ENCODE measurements at places on chromosomes 6 and 20. TPM values are rescaled to one million over a fixed set of nuclear protein-coding genes. Genes with fewer than 3 reads are reported as not detected.

GRCh38 chr6:135129136-135129856, 51.8 kb upstream of the MYB start:
- DNase-seq, result peak; percentile 62

DNA sequence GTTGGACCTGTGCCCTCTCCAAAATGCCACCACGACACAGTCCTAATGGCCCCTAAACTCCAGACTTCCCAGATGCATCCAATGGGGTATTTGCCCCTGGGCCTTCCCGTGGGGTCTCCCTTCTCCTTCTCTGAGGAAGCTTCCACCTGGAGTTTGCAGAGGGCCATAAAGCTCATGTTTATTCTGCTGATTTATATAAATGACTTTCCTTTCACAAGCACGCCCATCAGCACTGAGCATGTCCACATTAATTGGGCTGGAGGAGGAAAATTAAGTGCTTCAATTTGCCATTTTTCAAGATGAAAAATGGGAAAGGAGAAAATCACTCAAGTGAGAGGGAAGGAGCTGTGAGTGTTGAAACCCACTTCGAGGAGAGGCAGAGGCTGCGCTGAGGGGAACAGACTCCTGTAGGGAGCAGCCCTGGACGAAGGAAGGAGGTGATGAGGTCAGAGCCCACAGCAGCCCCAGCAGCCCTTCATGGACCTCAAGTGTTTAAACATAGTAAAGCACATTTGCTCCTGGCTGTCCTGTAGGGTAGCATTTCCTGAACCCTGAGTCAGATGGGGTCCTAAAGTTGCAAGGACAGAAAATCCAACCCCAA, 434.9 kb upstream of the SULF2 start:
- DNase-seq, result no peak

DNA sequence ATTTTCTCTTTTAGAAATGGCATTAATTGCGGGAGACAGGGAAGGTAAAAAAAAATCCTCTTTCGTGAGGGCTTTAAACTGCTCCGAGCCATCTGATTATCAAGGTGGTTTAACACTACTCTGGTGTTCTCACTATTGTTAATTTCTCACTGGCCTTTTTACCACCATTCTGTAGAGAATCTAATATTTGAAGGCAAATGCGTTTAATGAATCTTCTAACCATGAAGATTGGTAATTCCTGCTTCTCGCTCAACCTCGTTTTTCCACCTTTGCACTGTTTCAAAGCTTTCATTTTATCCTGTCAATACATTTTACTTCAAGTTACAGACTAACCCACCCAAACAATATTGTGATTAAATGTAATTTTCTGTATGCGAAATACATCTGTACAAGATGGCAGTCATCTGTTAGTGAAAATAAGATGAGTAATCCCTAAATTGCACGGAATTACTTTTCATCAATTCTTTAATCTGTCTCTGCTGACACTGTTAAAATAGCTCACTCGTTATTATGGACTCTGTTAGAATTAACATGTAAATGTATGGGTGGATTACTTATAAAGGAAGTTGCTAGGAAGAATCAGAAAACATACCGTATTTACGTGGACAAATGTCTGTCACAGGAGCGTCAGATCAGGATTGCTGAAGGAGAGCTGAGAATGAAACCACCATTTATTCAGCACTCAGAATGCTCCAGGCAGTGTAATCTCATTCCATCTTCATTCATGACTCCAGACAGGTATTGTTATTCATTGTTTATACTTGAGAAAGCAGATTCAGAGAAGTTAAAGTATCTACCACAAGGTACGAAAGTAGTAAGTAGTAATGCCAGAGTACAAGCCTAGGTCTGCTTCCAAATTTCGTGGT, 1.1 kb upstream of the LCA5 start:
- peak; percentile 59 for DNase-seq

DNA sequence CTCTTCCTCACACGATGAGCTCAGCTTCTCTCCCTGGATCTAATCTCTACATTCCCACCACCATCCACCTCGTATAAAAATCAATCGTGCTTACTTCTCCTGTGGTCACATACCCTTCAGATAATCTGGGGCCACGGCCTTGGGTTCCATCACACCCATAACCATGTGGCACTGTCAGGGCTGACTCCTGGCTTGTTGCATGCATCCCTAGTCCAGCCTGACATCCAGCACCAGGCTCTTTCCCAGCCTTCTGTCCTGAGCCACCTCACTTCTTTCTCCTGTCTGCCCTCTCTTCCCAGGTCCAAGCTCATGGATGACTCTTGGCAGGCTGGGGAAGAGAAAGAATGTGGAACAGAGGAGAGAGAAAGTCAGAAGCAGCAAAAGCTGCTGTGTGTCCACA, 199.8 kb downstream of the BACH2 start:
- no peak for DNase-seq

DNA sequence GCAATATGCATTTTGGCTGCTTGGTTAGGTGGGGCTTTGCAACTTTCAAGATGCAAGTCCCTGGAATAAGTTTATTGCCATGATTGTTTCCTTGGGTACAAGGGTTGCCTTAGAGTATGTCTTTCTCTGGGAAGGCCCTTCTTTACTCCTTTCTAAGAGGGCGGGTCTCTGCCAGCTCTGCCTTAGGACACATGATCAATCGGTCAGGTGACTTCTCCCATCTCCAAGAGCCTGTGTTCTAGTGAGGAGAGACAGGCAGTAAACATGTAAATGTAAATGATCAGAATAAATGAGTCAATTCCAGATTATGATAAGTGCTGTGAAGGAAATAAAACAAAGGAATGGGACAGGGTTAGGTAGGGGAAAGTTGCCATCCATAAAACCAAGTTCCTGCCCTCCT, 43.2 kb upstream of the BCAS1 start:
- peak; percentile 45 for DNase-seq

DNA sequence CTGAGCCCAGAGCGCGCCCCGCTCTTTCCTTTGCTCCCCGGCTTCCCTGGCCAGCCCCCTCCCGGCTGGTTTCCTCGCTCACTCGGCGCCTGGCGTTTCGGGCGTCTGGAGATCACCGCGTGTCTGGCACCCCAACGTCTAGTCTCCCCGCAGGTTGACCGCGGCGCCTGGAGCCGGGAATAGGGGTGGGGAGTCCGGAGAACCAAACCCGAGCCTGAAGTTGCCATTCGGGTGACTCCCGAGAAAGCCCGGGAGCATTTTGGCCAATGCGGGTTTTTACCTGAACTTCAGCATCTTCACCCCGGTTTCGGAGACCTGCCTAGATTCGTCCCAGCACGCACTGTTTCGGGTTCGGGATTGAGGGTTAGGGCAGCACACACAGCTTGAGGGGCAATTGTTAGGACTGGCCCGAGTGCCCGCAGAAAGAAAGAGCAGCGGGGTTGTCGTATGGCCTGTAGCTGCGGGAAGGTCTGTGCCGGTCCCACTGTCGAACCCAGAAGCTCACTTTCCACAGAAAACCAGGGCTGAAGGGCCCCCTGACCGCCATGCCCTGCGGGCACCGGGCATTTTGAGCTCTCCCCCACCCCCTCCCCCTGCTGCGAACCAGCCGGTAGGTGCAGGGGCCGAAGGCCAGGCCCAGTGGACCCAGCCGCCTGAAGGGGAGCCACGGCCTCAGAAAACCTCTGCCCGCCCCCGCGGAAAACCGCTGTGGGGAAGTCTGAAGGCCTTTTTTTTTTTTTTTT, 2.1 kb downstream of the FOXP4 start:
- DNase-seq, result no peak

DNA sequence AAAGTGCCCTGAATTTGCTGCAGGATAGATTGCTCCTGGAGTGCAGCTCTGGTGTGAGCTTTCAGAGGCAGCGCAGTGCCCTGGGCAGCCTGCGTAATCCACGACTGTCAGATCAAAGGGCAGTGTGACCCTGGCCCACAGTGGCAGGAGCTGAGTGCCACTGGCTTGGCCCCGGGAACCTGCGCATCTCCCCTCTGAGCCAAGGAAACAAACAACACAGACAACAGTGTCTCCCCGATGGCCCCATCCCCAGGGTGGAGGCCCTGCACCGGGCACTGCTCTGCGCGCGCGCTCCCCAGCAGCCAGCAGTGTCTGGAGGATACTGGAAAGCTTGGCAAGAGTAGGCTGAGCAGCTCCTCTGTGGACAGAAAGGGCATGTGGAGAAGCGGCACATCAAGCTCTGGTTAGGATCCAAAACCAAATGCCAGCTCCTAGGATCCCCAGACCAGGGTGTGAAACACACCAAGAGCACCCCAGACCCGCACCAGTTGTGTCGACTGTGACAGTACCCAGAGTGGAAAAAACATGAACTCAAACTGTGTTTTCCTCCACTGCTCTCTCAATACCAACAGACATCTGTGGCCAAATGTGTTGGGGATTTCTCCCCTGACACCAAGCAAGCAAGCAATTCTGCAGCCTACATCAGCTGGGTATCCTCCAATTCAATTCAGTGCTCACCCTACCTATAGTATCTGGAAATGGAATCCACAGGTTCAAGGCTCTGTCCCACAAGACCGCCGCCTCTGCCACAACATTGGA, 26.7 kb downstream of the RBCK1 start:
- DNase-seq, result no peak

GRCh38 chr6:166583230-166583965, 3.1 kb downstream of the RAMACL start:
- DNase-seq, result no peak

GRCh38 chr6:122788663-122789181, 336 bp upstream of the SMPDL3A start:
- peak; percentile 68 for DNase-seq

GRCh38 chr6:153081914-153082313, 49.2 kb downstream of the RGS17 start:
- no peak for DNase-seq

DNA sequence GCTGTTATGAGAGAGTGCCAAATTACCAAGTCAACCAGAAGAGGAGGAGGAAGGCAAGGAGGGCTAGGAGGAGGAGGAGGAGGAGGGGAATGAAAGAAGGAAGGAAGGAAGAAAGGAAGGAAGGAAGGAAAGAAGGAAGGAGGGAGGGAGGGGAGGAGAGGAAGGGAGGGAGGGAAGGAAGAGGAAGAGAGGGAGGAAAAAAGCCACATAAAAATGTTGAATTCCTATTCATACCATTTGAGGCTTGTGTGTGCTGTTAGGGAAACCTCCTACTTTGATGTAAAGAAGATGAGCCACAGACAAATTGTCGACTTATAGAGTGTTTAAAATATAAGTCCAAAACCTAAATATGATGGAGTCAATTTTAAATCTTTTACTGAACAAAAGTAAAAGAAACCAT, 65.3 kb upstream of the MYLIP start:
- no peak for DNase-seq

DNA sequence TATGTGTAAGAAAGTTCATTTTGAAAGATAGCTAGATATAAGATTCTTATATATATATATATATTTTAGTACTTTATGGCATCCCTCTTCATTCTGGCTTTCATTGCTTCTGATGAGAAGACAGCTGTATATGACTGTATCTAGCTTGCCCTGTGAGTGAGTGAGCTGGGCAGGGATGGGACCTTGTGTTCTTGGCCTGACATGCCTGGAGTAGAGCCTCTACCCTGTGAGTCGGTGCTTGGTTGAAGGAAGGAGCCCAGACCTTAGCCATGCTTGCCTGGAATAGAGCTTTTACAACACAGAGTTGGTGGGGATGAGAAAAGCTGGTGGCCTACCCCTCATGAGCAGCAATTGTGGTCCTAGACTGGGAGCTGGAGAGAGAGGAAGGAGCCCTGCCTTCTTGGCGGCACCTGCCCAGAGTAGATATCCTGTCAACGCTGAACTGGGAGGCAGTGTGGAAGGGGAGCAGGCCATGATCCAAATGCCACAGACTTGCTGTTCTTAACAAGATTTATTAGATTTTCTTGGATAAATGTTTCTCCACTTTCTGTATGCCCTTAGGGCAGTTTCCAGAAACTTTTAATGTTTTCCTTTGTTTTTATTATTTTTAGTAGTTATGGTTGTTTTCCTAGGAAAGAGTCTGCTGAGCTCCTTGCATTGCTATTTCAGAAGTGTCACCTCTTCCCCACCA, 31.6 kb downstream of the FIG4 start:
- no peak for DNase-seq

GRCh38 chr20:54476169-54477009, 996 bp downstream of the DOK5 start:
- no peak for DNase-seq

DNA sequence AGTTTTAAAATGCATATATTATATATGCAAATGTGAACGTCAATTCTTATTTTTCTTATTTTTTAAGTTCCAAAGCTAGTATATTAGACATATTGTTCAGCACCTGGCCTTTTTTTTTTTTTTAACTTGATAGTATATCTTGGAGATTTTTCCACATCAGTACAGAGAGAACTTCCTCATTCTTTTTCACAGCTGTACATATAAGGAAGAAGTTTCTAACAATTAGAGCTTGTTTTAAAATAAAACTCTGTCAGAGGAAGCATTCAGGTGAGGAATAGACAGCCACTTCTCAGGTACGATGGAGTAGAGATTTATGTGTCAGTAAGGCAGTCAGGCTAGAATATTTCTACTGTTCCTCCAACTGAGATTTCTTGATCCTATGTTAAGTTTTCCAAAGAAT, 233.1 kb upstream of the SUPT3H start:
- DNase-seq, result no peak

DNA sequence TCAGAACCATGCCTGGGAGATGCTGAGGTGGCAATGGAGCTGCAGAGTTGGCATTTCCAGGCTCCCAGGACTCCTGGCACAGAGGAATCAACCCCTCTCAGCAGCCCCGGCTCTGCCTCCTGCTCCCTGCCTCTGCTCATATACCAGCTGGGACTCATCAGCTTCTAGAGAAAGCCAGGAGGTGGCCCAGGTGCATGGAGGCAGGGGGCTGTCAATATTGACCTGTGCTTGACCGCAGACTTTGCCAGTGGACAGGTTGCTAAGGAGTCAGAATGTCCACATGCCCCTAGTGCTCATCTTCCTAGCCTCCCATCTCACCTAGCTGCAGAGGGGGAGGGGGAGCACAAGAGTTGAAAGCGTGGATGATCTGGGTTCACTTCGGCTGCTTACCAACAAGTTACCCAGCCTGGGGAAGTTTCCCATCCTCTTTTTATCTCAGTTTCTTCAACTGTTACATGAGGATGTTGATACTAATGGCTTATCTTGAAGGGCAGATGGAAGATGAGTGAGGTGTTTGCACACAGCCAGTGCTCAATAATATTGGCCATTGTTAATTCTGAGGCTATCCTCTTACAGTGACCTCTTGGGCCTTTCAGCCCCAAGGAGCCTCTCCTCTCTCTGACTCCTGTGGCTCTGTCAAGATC, 9.2 kb upstream of the SCRT2 start:
- no peak for DNase-seq

- no peak for DNase-seq
Observed at GRCh38 chr6:154206141-154206540, 150.5 kb downstream of the IPCEF1 start.

Gene PI16
- total RNA-seq, result not detected

Gene IL17F
- total RNA-seq, result not detected

Gene TMEM63B
- 59.6 TPM for total RNA-seq

Gene SLC24A3
- under 0.01 TPM for total RNA-seq

Gene HAO1
- not detected for total RNA-seq

Gene C6orf163
- not detected for total RNA-seq

Gene SOX12
- 2.6 TPM for total RNA-seq

Gene SOX18
- total RNA-seq, result 0.05 TPM

Gene PLA2G7
- total RNA-seq, result 0.10 TPM

Gene ZNF165
- total RNA-seq, result 2.4 TPM

Gene GRIK2
- 0.40 TPM for total RNA-seq

Gene PRDM13
- total RNA-seq, result not detected

Gene STK35
- 15.6 TPM for total RNA-seq

Data from renal cortical epithelial cell (primary cell).